ENCODE measurements at places on chromosomes 6 and 20.

- no peak for DNase-seq
These were observed 51.4 kb downstream of the IBTK start for GRCh38 chr6:82196161-82196560.

DNA sequence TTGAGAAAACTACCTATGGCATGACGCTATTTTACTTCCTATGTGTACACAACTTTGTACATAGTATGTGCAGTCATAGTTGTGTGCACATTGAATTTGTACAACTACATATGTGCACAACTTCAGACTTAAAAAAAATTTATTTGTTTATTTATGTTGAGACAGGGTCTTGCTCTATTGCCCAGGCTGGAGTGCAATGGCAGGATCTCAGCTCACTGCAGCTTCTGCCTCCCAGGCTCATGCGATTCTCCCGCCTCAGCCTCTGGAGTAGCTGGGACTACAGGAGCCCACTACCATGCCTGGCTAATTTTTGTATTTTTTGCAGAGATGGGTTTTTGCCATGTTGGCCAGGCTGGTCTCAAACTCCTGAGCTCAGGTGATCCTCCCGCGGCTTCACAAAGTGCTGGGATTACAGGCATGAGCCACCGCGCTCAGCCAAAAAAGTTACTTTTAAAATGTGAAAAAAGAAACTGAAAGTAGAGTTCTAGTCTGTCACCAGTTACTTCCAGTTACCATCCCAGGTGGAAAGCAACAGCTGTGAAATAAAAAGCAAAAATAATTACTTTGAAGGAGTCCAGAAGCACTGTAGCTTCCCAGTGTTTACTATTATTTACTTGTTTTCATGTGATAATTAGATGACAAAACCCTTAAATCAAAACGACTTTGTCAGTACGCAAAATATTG, 1.7 kb upstream of the ZKSCAN8 start:
- no peak for DNase-seq

DNA sequence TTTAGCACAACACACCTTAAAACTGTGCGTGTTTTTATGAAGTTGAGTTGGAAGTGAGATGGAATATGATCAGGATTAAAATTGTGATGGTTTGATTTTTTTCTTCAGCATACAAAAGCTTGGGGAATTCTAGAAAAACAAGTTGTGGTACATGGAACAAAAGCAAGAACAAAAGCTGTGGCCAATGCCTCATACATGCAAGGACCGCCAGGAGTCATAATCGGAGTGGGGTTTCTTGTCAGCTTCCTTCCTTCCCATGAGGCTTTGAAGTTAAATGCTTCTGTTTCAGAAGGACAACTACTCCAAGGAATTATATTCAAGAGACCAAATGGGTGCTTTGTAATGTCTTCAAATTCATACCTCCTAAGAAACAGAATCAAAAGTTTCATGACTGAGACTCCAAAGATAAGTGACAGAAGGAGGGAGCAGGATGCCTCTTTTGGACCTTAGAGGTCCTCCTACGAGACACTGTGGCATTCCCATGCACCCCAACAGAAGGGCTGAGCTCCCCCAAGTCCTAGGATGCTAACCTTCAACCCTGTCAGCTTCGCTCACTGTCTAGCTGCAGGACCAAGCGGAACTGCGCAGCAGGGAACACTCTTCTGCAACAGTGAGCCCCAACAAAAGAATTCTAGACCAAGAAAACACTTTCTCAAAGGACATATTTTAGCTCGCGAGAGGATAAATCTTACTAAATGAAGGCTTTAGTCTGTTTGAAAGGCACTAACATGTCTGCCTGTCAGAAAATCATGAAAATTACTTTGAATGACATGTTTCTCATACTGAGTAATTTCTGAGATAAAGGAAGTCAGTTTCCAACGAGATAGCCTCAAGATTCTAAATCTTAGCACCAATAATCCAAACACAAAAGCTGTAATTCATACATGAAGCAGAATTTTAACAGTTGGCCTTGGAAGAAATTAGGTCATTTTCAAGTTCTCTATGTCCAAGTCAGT, 108.5 kb upstream of the NHSL1 start:
- DNase-seq: no peak

DNA sequence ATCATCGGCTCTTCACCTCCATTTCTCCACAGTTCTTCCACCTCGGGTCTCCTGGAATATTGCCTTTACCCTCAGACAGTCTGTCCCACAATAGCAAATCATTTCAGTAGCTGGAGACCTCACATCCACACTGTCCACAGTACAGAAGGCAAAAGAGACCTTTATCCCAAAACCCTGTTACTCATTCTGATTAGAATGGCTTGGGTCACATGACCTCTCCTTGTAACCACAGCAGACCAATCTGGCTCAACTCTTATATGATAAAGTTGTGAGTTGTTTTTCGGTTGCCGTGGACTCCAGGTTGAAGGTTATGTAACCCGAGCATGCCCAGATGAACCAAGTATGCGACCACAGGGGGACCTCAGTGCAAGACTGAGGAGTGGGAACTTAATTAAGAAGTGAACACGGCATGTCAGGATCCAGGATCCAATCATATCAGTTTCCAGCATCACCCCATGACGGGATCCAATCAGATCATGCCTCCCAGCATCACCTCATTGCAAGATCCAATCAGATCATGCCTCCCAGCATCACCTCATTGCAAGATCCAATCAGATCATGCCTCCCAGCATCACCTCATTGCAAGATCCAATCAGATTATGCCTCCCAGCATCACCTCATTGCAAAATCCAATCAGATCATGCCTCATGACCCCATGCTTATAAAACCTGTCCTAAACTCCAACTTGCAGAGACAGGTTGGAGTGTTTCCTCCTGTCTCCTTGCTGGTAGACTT, 68.7 kb downstream of the LY86 start:
- DNase-seq: no peak

GRCh38 chr20:1324598-1325172, 4.3 kb downstream of the SDCBP2 start:
- DNase-seq: no peak

- no peak for DNase-seq
These were observed 61.6 kb upstream of the JAG1 start for GRCh38 chr20:10735195-10735949.

- DNase-seq: no peak
These were observed 3.3 kb upstream of the PGK2 start for GRCh38 chr6:49790341-49790740.
